Airway epithelial cell (primary cell): ENCODE measurements at places on chromosomes 1 and 21. TPM values are rescaled to one million over a fixed set of nuclear protein-coding genes. Genes with fewer than 3 reads are reported as not detected.

CCT8 gene
- 244 and 271 TPM in 2 replicates for total RNA-seq

RGS16 gene
- total RNA-seq = 0.74 and 1.2 TPM in 2 replicates

HAPLN2 gene
- not detected in 2 replicates for total RNA-seq

GJB5 gene
- 105 and 109 TPM in 2 replicates for total RNA-seq
